IgD-negative memory B cell (primary cell): ENCODE measurements at places on chromosomes 7 and 10. TPM values are rescaled to one million over a fixed set of nuclear protein-coding genes. Genes with fewer than 3 reads are reported as not detected.

The MMD2 gene
- not detected for polyA plus RNA-seq

The HECTD2 gene
- polyA plus RNA-seq, result 2.6 TPM

The CPVL gene
- 1.6 TPM for polyA plus RNA-seq

The RNF148 gene
- polyA plus RNA-seq, result not detected

The PNLIPRP1 gene
- not detected for polyA plus RNA-seq

The CTNNA3 gene
- 1.0 TPM for polyA plus RNA-seq

The DEPP1 gene
- not detected for polyA plus RNA-seq

The PNLIP gene
- not detected for polyA plus RNA-seq

The SLC18A3 gene
- not detected for polyA plus RNA-seq

The CD36 gene
- 0.69 TPM for polyA plus RNA-seq

The FBXL13 gene
- 0.15 TPM for polyA plus RNA-seq

The CCDC146 gene
- polyA plus RNA-seq, result 1.0 TPM

The EPHB6 gene
- polyA plus RNA-seq, result 37.6 TPM

The LIPJ gene
- polyA plus RNA-seq, result not detected

The FAM24B gene
- polyA plus RNA-seq, result 10.5 TPM

The SPDYE1 gene
- 0.10 TPM for polyA plus RNA-seq

The SPAM1 gene
- polyA plus RNA-seq, result not detected

The HECW1 gene
- not detected for polyA plus RNA-seq

The HKDC1 gene
- polyA plus RNA-seq, result 0.43 TPM

The GIMAP4 gene
- 16.2 TPM for polyA plus RNA-seq

The ZNF32 gene
- polyA plus RNA-seq, result 62.2 TPM

The GPR85 gene
- not detected for polyA plus RNA-seq

The PTPN20 gene
- polyA plus RNA-seq, result 1.4 TPM

The EGR2 gene
- 2.6 TPM for polyA plus RNA-seq

The LRMDA gene
- polyA plus RNA-seq, result not detected

The GIMAP6 gene
- 4.6 TPM for polyA plus RNA-seq

The UCMA gene
- polyA plus RNA-seq, result not detected

The NEUROD6 gene
- not detected for polyA plus RNA-seq

The CLCN1 gene
- not detected for polyA plus RNA-seq

The CUEDC2 gene
- polyA plus RNA-seq, result 51.8 TPM

The ELFN1 gene
- 0.54 TPM for polyA plus RNA-seq

The AKR1D1 gene
- not detected for polyA plus RNA-seq

The SAMD9 gene
- 21.6 TPM for polyA plus RNA-seq

The HHEX gene
- 134 TPM for polyA plus RNA-seq

The TMEM176B gene
- 2.4 TPM for polyA plus RNA-seq

The GIGYF1 gene
- 2.6 TPM for polyA plus RNA-seq

The PLXDC2 gene
- 0.18 TPM for polyA plus RNA-seq

The PALD1 gene
- polyA plus RNA-seq, result 0.08 TPM

The HYAL4 gene
- polyA plus RNA-seq, result not detected

The WDR37 gene
- 14.7 TPM for polyA plus RNA-seq

The ANKRD30A gene
- not detected for polyA plus RNA-seq

The ELMO1 gene
- 86.5 TPM for polyA plus RNA-seq

The IFT22 gene
- 5.3 TPM for polyA plus RNA-seq

The SPDYE6 gene
- 0.36 TPM for polyA plus RNA-seq

The FAM25C gene
- not detected for polyA plus RNA-seq

The SEMA3A gene
- polyA plus RNA-seq, result 0.08 TPM

The ALOX5 gene
- 193 TPM for polyA plus RNA-seq

The FKBP6 gene
- polyA plus RNA-seq, result not detected

The STAMBPL1 gene
- polyA plus RNA-seq, result 19.0 TPM

The HELLS gene
- 10.3 TPM for polyA plus RNA-seq

The NEUROG3 gene
- polyA plus RNA-seq, result not detected

The PDE6C gene
- not detected for polyA plus RNA-seq

The CYP2C8 gene
- polyA plus RNA-seq, result not detected

The CPED1 gene
- 3.8 TPM for polyA plus RNA-seq
